CMK (cell line): ENCODE measurements at places on chromosomes 5 and 9.

DNA sequence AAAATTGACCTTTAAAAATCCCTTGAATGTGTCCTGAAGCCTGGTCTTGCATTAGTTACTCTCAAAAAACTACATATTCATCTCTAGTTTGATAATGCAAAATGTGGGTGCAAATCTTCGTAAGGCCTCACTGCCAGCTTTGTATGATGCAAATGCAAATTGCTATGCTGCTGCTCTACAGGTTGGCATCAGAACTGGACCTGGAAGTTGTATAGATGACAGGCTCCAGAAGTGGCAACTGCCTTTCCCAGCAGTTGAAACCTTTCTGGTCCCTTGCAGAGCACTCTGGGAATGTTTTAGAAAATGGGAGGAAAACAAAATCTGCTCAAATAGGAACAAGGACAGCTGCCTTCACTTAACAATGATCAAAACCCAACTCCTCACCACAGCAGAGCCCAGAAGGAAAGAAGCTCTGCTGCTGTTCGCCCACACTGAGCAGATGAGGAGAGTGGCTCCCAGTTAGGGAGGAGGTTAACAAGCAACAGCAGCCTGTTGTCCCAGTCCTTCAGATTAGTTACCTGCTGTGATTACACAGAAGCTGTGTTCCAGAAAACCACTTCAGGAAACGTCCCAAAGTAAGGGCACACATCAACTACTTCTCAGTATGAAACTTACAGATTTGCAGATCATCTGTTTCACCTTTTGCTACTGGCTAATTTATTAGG, 93.5 kb downstream of the PLPP1 start:
- no peak for DNase-seq

GRCh38 chr9:34592895-34593601, 3.5 kb upstream of the CNTFR start:
- no peak for DNase-seq

DNA sequence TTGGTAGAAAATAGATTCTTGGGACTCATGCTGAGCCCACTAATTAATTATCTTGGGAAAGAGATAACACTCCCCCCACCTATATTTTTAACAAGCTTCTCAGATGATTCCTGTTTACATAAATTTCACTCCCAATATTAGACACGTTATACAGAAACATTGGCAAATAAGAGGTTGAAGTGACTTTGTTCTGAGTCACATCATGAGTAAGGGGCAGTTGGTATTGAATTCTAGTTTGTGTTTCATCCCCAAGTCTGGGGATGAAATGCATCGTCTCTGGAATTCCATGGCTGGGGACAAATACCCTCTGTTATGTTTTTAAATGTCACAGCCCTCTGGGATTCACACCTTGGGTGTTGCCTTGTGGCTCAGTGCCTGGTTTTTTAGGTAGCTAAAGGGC, 41.0 kb downstream of the BASP1 start:
- no peak for DNase-seq

GRCh38 chr5:5146530-5147160, 6.5 kb downstream of the ADAMTS16 start:
- no peak for DNase-seq

DNA sequence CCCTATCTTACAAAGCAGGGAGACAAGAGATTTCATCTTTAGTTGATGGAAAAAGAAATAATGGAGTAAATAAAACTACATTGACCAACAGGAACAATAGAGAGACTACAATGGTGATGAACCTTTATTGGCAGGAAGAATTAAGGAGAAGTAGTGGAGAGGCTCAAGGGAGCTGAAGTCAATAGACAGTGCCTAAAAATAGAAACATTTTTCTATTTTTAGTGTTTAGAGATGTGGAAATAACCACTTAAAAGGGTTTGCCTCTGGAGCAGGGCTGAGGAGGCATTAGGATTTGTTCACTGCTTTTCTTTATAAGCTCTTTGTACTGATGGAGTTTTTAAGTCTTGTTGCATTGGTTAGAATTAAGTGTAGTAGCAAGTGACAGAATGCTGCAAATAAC, 98.4 kb upstream of the ERCC6L2 start:
- no peak for DNase-seq

DNA sequence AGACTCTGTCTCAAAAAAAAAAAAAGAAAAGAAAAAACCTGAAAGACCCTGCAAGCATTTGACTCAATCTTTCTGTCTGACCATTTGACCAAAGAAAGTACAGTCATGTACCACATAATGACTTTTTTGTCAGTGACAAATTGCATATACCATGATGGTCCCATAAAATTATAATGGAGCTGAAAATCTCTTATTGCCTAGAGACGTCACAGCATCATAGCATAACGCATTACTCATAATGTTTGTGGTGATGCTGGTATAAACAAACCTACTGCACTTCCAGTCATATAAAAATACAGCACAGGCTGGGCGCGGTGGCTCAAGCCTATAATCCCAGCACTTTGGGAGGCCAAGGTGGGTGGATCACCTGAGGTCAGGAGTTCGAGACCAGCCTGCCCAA, 10.5 kb downstream of the ECM2 start:
- no peak for DNase-seq

GRCh38 chr5:55438998-55439397, 95.8 kb downstream of the PLPP1 start:
- DNase-seq, result no peak

- DNase-seq, result no peak
These were observed 570.3 kb downstream of the EBF1 start for GRCh38 chr5:158529454-158529853.

DNA sequence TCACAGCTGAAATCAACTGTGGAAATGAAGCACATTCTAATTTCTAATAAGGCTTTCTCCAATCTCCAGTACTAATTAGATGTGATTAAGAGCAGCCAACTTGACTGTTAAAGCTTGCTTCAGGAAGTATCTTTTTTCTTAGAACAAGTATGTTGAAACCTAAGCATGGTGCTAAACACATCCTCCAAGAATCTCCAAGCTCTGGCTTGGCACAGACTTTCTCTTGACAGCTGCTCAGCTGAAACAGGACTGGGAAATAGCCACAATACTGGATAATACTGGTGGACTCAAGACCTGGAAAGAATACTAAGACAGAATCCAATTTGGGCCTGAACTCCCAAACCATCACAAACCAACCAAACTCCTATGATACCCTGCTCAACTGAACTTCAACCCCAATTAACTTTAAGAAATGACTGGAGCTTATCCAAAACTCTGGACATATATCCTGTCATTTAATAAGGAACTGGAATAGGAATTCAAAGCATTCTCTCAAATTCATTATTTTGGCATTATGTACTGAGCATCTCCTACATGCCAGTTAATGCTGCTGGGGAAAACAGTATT, 16.2 kb downstream of the PRKAA1 start:
- no peak for DNase-seq

GRCh38 chr9:125998837-125999503, 251.8 kb downstream of the PBX3 start:
- no peak for DNase-seq

DNA sequence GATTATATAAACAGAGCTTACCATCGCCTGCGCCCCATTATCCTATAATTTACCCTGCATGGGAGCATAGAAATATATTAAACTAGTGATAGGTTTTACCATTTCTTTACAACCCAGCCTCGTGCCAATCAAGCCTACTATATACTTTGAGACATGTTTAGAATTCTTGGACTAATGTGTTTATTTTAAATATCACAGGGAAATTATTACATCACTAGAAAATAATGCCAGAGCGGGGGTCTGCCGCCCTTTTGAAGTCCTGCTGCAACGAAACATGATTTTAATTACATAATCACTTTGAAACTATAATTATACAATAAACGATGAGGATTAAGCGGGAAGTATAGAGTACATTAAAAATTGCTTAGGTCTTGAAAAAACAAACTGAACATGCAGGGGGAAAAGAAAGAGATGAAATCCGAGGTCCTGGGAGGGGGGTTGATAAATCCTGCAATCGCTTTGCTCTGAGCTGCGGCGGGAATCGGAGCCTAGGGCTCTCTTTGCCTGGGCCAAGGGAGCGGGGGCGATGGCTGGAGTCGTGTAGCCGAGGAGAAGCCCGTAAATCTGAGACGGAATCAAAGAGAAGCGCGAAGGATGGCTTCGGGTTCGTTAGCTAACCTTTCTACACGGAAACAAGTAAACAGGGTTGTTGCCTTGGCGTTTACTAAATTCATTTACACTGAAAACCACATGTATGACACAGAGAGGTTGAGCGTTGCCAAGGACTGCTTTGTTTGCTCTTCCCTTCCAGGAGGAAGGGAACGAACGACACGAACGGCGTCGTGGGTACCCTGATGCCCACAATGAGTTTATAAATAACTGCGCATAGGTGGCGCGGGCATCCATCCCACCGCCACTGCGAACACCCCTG, 127.6 kb downstream of the TMEM174 start:
- no peak for DNase-seq

- peak; percentile 3 for DNase-seq
These were observed 98.4 kb downstream of the FBXL7 start for GRCh38 chr5:15598294-15598902.

GRCh38 chr5:159669559-159669958, 246.7 kb upstream of the ADRA1B start:
- DNase-seq, result no peak

- no peak for DNase-seq
These were observed 101.2 kb upstream of the GDNF start for GRCh38 chr5:37940931-37941623.

DNA sequence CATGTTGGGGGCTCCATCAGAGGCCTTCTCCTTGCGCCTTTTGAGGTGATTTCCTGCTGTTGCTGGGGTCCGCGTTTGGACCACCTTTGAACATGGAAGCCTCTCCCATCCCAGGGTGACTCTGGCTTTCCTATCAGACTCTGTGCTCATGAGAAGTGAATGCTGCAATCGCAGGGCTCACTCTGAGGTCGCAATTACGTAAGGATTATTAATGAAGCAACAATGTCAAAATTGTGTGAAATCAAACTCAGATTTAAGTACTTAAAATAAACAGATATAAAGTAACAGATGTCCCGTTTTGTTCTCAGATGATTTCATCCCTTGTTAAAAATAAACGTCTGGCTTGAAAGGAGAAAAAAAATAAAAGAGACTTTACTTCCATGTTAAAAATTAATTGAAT, 634.2 kb downstream of the BNC2 start:
- DNase-seq, result no peak

DNA sequence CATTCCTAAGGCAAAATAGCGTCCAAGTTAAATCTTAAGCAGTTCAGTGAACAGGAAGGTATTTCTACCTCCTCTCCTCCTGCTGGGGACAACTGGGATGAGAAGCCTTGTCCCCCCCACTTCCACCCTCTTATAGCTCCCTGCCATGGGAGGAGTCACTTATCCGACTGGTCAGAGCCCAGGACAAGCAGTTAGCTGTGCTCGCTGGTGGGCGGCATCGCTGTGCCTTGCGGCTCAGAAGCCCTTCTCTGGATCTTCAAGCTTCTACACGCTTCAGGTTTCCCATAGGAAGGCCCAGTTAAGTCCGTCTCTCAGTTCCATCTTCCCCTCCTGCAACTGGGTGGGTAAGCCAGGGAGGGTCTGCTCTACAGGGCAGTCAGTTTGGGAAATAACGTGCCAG, 77.2 kb downstream of the PAX5 start:
- no peak for DNase-seq

DNA sequence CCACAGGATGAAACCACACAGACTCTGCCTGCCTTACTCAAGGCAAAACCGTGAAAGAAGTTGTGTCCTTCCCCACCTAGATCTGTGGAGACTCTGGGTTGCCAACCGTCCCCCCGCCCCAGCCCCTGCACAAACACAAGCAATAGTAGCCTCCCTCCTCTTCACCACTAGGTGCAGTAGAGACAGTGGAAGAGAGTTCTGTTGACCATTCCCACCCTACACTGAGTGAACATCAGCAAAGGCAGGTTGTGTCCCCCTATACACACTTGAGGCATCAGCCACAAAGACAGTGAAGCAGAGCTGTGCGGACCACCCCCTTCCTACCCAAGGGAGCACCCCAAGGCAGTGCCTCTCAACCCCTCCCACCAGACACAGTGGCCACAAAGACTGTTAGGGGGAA, 223.7 kb upstream of the NFIL3 start:
- no peak for DNase-seq

DNA sequence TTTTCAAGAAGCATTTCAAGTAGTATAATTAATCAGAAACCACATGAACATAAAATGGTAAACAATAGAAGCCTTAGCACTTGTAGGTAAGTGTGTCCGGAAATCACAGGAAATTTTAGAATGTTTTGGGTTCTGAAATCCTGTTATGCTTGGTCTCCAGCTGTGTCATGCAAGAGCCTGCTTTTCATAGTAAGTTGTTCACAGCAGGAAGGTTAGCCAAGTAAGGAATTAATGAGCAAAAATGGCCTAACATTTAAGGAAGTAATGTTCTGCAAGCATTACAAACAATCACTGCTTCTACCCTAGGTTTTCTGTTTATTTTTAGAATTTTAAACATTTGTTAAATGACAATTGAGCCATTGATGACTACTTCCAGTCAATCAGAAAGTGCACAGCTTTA, 669.5 kb downstream of the SLCO4C1 start:
- no peak for DNase-seq

DNA sequence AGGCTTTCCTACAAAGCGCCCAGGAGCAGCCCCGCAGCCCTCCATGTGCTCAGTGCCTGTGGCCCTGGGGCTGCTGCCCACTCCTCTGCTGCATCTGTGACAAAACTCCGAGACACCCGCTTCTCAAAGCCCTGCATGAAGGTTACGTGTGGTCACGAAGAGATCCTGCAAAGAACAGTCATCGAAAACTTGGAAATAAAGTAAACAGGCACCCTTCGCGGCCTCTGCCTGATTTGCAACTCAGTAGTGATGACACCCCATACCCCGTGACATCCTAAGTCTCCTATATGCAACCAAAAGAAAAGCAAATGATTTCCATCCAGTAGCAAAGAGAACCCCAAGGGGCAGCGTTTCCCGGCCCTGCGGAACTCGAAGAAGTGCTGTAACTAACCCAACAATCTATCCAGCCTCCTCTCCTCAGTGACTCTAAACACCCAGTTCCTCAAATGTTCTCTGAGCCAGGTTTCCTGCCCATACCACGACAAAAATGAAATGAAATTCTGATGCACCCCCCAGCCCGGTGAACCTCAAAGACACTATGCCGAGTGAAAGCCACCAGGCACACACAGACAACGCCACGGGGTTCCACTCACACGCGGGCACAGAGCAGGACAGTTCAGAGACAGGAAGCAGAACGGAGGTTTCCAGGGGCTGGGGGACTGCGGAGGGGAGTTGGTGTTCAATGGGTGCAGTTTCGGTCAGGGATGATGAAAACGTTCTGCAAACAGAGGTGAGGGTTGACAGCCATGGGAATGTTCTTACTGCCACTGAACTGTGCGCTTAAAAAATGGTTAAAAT, 19.0 kb downstream of the NACC2 start:
- no peak for DNase-seq

DNA sequence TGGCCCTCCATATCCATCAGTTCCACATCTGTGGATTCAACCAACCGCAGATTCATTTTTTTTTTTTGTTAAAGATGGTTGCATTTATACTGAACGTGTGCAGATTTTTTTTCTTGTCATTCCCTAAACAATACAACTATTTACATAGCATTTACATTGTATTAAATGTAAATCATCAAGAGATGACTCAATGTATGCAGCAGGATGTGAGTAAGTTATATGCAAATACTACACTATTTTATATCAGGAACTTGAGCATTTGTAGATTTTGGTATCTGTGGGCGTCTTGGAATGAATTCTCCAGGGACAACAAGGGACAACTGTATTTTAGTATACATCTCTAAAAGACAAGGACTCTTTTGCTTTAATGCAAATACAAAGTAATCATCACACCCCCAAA, 299.2 kb upstream of the ZNF608 start:
- DNase-seq, result no peak

- DNase-seq, result no peak
These were observed 6.8 kb upstream of the CEP120 start for GRCh38 chr5:123429993-123430392.
